ENCODE measurements at places on chromosomes 4 and X. TPM values are rescaled to one million over a fixed set of nuclear protein-coding genes. Genes with fewer than 3 reads are reported as not detected.

NDUFC1 gene
- 41.7 TPM for total RNA-seq

CDKL5 gene
- 1.8 TPM for total RNA-seq

GABRG1 gene
- total RNA-seq, result not detected

LINC00632 gene
- 22.1 TPM for total RNA-seq

OPRPN gene
- not detected for total RNA-seq

Data from epithelial cell of alveolus of lung (primary cell).